Epithelial cell of esophagus (primary cell): ENCODE measurements at places on chromosomes 11 and 22.

GRCh38 chr22:39475902-39476301 is 19.1 kb downstream of the MGAT3 start:
- no peak for DNase-seq

- DNase-seq, result no peak
Observed at GRCh38 chr11:57359896-57360690, 20.9 kb downstream of the PRG3 start.

GRCh38 chr22:42356533-42356932 is 75.7 kb downstream of the NFAM1 start:
- no peak for DNase-seq

DNA sequence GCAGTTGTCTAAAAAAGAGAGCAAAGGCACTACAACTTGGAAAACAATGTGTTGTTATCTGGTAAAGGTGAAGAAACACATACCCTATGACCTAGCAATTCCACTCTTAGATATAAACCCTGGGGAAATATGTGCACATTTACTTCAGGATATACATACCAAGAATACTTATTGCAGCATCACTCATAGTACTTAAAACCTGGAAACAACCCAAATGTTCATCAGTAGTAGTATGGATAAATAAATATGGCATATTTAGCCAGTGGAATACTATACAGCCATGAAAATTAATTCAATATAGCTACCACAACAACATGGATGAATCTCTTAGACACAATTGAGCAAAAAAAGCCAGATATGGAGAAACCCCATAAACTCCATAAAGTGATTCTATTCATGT is 26.1 kb upstream of the MICAL2 start:
- no peak for DNase-seq

DNA sequence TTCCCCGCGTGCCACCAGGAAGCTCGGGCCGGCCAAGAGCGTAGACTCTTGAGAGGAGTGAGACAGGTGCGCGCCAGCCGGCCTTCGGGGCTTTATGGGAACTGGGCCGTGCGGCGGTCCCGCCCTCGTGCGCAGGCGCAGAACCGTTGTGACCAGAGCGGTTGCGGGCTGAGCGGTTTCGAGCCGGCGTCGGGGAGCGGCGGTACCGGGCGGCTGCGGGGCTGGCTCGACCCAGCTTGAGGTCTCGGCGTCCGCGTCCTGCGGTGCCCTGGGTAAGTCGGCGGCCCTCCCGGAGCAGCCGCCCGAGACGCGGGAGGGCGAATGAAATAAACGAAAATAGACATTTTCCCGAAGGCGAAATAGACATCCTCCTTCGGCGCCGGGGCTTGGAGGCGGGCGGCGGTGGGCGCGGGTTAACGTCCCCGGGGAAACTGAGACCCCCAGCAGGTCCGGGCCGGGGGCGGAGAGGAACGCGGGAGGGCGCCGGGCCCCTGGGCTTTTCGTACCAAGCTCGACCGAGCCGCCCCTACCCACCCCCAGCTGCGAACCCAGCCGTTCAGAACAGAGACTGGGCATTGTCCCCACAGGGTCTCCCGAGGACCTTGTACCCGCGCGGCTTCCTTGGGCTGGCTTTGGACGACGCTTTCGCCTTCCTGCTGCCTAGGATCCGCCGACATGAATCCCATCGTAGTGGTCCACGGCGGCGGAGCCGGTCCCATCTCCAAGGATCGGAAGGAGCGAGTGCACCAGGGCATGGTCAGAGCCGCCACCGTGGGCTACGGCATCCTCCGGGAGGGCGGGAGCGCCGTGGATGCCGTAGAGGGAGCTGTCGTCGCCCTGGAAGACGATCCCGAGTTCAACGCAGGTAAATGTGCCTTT is at the start of gene ASRGL1:
Gene ASRGL1 (plus strand): TSS at position 146 of the 879 bp plus-strand sequence. CDS start 530 bp downstream, at position 676.
- peak; percentile 55 for DNase-seq

GRCh38 chr11:120209746-120210625 is 846 bp upstream of the OAF start:
- DNase-seq, result no peak

- DNase-seq, result no peak
Observed at GRCh38 chr11:77081976-77082836, 15.4 kb downstream of the CAPN5 start.

- DNase-seq, result no peak
Observed at GRCh38 chr22:44938886-44939285, 70.9 kb downstream of the PHF21B start.

DNA sequence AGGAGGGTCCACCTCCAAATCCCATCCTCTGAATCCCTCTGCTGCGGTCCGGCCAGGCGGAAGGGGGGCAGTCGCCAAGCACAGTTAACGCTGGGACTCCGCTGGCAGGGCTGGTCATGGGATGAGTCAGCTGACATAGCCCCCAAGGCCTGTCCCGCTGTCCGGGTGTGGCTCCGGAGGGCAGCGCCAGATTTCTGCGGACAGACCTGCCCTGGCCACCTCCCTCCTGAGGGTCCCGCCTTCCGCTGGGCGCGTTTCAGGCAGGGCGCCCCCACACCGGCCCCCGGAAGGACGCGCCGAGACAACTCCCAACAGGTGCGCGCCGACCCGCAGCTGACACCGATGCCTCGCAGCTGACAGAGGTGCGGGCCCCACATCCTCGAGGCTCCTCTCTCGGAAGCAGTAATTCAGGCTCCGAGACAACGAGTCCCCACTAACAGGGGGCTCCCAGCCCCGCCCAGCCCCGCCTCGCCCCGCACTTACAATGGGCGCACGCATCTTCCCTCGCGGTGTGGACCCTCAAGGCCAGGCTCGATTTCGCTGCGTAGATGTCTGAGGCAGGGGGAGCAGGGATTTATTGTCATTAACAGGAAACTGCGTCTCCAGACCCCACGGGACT is 607 bp downstream of the PLAAT3 start:
- no peak for DNase-seq

DNA sequence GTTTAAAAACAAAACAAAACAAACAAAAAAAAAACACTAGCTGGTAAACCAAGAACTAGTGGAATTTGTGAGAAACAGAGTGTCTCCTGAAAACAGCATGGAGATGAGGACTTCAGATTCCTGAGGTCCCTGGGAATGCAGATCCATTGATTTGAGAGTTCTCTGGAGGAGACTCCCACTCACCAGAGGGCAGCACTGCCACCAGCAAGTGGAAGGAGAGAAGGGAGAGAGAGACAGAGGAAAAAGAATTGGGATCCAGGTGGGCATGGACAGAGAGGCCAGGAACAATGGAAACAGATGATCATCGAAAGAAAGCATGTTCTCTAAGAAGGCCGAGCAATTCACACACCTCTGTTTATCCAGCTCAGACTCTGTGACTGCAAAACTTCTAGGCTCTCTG is 31.8 kb downstream of the ETS1 start:
- peak; percentile 29 for DNase-seq

DNA sequence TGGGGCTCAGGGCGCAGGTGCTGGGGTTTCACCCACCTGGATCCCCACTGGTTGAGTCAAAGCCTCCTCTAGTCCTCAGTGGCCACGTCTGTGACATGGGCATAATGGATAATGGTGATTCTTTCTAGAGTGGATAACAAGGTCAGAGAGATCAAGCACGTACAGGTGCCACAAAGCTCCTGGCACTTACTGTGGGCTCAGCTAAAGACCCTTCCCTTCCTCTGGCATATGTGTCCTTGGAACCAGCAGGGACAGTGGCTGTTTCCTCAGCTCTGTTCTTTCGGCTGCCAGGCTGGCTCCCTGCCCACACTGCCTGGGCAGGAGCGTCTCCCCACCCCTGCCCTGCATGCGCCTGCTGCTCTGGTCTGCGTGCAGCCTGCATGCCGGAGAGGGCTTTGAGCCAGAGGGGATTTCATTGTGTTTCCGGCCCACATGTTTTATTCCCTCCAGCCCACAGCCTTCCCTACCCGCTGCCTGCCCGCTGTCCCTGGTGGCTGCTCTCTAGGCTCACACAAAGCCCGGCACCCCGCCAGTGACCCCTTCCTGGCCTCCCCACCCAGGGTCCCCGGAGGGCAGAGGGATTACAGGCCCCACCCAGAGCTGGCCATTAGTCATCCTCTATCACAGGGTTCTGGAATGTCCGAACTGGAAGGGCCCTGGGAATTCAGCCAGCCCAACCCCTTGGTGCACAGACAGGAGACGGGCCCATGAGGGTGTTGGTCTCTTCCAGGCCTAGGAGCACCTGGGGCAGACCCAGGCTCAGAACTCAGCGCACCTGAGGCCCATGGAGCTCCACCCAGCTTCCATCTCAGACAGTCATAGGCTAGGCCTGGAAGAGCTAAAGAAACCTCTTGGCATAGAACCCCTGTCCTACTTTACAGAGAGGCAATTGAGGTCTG is 55.3 kb upstream of the GCAT start:
- DNase-seq, result peak; percentile 89

- peak; percentile 58 for DNase-seq
Observed at GRCh38 chr11:14075118-14076078, 112.9 kb downstream of the SPON1 start.

DNA sequence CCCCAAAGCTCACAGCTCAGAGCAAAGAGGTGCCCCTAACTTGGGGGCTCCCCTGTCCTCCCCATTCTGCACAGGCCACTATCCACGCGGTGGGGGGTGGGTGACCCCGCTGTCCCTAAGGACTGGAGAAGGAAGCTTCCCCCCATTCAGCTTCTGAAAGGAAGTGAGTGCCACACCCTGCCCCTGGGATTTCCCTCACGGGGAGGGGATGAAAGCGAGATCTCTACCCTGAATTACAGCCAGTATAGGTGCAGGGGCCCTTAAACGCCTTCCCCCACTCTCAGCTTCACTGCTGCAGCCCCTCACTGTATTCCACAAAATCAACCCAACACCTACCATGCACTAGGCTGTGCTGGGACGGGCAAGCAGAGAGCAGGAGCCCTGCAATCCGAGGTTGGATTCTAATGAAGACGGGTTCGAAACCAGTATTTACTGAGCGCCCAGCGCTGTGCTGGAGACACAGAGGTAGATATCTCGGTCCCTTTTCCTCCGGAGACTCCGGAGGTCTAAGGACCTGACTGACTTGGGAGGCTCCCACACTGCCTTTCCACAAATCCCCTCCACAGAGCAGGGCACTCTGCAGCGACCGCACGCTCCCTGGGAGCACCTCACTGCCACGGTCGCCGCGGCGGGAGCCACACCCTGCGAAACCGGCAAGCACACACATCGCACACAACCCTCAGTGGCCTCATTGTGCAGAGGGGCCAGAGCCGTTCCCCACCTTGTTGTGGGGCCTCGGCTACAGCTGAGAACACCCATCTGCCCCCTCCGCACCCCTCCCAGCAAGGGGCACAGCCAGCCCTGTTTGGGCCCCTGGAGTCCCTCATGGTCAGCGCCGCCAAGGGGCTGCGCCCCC is 1.8 kb downstream of the AHNAK start:
- peak; percentile 41 for DNase-seq

GRCh38 chr11:61042537-61042936 is 59.8 kb upstream of the CD5 start:
- no peak for DNase-seq

DNA sequence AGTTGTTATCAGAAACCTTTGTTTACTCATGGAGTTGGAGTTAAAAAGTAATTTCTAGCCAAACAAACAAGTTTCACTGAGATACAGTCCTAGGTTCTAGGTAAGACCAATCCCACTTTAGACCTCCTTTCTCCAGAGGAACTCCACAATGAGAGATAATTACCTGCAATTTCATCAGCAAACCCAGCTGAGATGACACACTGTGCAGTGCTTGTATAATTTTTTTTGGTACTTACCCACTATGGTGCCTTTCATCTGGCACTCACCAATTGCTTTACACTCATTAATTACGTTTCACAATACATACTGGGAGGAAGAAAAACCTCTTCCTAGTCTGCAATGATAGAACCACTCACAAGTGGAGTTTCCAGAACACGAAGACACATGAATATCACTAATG is 1.8 kb upstream of the MUC15 start:
- DNase-seq, result no peak

DNA sequence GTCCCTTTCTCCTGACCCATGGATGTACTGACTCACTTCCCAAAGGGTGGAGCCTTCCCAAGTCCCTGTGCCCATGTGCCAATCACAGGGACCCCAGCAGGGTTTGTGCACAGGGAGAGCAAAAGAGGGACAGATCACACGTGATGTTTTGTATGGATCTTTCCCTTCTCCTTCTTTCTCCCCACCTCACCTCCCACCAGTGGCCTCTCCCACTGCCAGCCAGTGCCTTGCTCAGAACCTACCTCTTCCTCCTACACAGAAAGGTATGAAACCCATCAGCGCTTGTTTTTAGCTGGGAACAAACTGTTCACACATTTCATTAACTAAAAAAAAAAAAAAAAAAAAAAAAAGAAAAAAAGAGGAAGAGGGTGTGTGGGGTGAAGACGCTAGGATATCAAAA is 112.9 kb downstream of the DSCAML1 start:
- no peak for DNase-seq

GRCh38 chr11:130486391-130486836 is 38.0 kb downstream of the ADAMTS15 start:
- no peak for DNase-seq

DNA sequence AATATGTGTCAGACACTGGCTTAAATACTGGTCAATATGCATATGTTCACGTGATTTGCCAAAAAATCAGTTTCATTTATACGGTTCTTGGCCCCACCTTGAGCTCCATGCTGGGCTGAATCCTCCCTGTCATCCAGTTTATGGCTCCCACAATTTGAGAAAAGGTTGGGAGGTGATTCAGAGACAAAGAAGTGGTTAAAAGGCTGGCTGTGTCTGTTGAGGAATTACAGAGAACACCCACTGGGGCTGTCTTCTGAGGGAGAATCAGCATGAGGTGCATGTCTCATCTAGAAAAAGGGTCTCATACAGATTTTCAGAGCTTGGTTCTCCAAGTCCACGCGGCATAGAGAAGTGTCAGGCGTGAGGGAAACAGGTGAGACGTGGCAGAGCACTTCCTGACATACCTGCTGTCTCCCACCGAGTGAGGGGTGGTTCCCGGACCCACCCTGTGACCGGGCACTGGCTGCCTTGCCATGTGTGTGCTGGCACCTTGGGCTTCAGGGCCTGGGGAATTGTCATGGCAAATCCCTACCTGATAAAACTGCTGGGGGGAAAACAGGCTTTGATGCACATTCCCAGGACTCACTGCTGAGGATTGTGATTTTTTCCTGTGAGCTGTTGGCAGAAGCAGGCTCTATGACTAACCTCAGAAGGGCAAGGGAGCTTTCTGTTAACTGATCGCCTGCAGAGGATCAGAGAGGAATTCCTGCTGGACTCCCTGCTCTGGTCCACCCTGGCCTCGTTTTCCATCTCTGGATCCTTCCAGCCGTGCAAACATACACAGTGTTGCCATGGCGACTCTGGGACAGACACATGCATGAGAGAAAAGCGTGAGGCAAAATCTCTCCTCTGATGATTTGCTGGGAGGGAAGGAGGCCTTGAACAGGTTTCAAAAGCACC is 223.6 kb downstream of the ADAMTS15 start:
- peak; percentile 60 for DNase-seq

GRCh38 chr22:45475851-45476514 is 26.7 kb upstream of the FBLN1 start:
- DNase-seq, result no peak

DNA sequence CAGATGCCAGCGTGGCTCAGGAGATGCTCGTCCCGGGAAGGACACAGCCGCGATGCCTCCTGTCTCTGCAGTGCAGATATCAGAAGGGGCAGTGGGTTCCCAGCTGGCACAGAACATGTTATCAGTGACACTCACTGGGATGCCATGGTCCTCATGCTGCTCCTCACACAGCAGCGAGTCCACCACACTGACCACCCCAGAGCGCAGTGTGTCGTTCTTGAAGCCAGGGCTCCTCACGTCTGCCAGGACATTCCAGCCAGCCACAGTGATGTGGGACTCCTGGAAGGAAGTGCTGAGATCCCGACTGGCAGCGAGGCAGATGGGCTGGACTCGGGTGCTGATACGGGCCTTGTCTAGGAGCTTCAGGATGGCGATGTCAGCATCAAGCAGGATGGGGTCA is 13.1 kb upstream of the SLC1A2 start:
- no peak for DNase-seq

GRCh38 chr11:62125881-62126280 is 2.1 kb downstream of the INCENP start:
- DNase-seq, result no peak

GRCh38 chr11:131246156-131246555 is 124.3 kb upstream of the NTM start:
- DNase-seq, result no peak
